Activated naive CD8-positive, alpha-beta T cell treated with anti-CD3 and anti-CD28 coated beads, Interleukin-2, amount 50 U/mL, for 16 hours (primary cell): ENCODE measurements at places on chromosomes 6 and 20.
A peak's percentile ranks its signal among the peaks of the same experiment; 100 is the strongest.

GRCh38 chr20:5469111-5469510 lies 152.4 kb upstream of the PROKR2 start:
- no peak for DNase-seq

DNA sequence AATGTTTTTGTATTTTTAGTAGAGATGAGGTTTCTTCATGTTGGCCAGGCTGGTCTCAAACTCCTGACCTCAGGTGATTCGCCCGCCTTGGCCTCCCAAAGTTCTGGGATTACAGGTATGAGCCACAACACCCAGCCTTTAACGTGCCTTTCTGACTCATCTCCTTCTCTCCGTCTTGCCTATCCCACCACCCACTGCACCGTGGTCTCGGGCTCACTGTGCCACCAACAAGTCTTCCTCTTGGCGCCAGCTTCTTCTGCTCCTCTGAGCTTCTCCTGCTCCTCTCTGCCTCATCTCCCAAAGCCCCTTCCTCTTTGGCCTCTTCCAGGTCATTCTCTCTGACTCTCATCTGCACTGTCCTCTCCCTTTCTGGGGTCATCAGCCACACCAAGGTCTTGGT lies 41.0 kb downstream of the TMEM242 start:
- no peak for DNase-seq

DNA sequence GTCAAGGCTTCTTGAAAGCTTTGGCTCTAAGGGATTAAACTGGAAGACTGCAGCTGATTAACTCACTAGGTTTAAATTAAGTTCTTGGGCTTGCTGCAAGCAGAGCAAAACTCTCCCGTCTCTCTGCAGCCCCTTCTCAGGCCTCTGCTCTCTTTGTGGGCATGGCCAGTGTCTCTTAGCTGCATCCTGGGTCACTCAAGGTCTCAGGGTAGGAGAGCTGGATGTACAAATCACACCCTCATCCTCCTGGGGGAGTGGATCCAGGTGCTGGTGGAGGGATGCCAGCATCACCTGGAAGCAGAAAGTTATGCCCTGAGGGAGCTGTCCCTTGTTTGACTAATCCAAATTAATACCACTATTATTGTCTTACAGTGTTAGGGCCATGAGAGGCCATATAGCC lies 35.8 kb downstream of the GCM1 start:
- no peak for DNase-seq

- no peak for DNase-seq
Observed at GRCh38 chr6:147037881-147038280, 166.3 kb upstream of the STXBP5 start.

- no peak for DNase-seq
Observed at GRCh38 chr6:97059473-97059872, 134.9 kb downstream of the KLHL32 start.

DNA sequence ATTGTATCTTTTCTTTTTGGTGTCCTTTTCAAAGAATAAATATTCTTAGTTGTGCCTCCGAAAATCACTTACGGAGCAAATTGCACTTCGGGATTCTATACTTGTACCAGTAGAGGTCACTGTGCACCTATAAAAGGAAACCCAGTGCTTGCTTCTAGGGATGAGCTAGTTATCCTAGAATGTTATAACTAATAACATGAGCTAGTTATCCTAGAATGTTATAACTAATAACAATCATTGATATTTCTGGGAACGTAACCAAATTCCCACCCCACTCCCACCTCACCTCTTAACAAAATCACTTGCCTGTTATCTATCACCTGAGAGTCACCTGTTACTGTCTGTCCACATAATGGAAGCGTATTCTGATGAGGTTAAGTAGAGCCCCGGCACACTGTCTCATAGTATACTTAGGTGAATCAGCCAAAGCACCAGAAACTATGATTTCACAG lies 126.9 kb upstream of the TIAM2 start:
- DNase-seq = no peak

- DNase-seq = no peak
Observed at GRCh38 chr6:41545247-41545702, 906 bp upstream of the FOXP4 start.

DNA sequence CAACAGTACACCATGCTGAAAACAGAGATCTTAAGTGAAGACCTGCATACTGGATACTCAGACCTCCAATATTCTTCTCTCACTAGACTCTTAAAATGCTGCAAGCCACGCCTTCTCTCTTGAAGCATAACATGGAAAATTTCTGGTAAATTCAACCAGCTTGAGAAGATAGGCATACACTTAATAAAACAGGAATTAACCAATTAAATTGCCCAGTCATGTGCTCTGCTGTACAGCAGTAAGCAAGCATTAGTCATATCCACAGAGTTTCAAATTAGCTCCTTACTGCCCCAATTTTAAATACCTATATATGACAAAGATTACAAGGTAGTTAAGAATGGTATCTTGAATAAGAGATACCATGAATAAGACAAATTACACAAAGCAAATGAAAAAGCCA lies 53.8 kb downstream of the C6orf58 start:
- no peak for DNase-seq

DNA sequence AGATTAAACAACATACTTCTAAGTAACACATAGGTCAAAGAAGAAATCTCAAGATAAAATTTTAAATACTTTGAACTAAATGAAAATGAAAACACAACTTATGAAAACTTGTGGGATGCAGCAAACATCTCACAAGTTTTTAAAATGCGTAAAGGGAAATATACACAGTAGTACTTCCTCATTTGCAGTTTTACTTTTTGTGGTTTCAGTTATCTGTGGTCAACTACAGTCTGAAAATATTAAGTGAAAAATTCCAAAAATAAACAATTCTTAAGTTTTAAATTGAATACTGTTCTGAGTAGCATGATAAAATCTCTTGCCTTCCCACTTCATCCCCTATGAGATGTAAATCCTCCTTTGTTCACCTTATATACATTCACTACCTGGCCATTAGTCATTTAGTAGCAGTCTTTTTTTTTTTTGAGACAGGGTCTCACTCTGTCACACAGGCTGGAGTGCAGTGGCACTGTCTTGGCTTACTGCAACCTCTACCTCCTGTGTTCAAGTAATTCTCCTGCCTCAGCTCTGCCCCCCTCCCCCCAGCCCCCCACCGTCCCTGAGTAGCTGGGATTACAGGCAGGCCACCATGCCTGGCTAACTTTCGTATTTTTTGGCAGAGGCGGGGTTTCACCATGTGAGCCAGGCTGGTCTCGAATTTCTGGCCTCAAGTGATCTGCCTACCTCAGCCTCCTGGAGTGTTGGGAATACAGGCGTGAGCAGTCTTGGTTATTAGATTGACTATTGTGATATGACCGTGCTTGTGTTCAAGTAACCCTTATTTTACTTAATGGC lies 154.6 kb upstream of the AHI1 start:
- no peak for DNase-seq

GRCh38 chr6:158026054-158026900 lies 44.6 kb downstream of the SYNJ2 start:
- peak; percentile 61 for DNase-seq

GRCh38 chr6:129493354-129493902 lies 216.5 kb downstream of the ARHGAP18 start:
- no peak for DNase-seq

DNA sequence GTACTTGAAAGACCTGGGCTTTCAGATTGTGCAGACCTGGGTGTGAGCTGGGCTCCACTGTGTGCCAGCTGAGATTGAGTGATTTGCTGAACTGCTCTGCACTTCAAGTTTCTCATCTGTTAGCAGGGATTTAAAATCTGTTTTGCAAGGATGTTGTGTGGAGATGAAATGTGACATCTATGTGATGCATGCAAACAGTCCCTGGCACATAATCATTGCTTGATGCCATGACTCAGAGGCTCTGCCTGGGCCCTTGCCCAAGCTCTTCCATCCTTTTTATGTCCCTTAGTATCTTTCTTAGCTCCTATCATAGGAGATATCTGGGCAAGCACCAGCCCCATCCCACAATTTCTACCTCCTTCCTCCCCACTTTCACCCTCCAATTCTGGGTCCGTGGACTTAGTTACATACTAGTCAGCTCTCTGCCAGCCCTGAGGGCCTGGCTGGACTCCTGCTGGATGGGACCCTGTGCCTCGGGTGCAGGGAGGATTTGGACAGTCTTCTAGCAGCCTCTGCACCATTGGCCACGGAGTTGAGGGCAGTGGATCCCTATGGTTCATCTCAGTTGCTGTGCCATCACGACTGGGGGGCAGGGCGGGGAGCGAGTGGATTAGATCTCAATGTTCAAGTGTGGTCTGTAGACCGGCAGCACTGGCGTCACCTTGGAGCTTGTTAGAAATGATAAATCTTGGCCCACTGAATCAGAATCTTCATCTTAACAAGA lies 103.6 kb downstream of the MAP3K7 start:
- DNase-seq = no peak

GRCh38 chr6:151385177-151385576 lies 6.2 kb downstream of the ZBTB2 start:
- no peak for DNase-seq

- no peak for DNase-seq
Observed at GRCh38 chr6:30970946-30971345, 12.6 kb upstream of the MUC21 start.

DNA sequence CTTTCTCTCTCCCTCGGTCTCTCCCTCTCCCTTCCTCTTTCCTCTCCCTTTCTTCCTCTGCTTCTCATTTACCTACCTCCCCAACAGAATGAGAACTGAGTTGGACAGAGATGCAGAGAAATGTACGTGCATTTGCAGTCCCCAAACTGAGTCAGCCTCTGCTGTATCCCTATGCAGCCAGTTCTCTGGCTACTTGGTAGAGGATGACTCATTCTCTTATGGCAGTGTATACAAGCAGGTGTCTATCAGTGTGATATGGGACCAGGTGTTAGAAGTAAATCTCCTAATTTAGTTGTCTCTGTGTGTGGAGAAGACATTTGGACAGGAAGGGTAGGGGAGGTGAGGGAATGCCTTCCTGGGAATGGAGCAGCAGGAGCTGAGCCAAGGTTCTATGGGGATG lies 470.8 kb downstream of the CD109 start:
- DNase-seq = no peak

- peak; percentile 18 for DNase-seq
Observed at GRCh38 chr20:4130404-4131189, 115.2 kb upstream of the RNF24 start.

GRCh38 chr6:121428872-121429756 lies 6.3 kb upstream of the GJA1 start:
- DNase-seq = no peak

- DNase-seq = peak; percentile 10
Observed at GRCh38 chr6:157054531-157054979, 268.8 kb downstream of the TMEM242 start.

- DNase-seq = no peak
Observed at GRCh38 chr6:54428431-54428830, 120.2 kb downstream of the TINAG start.
